Urinary bladder (tissue), 4 donors: ENCODE measurements at places on chromosomes 13 and 19. TPM values are rescaled to one million over a fixed set of nuclear protein-coding genes. Genes with fewer than 3 reads are reported as not detected.

Gene ZNF772
- total RNA-seq, result 25.6 TPM

Gene TUBA3C
- total RNA-seq, result not detected

Gene TRIM28
- total RNA-seq, result 177 TPM

Gene ANGPTL4
- total RNA-seq, result 1.3 TPM

Gene HAUS8
- total RNA-seq, result 2.3 TPM

Gene KDM4B
- 14.3 TPM for total RNA-seq

Gene B3GLCT
- 22.4 TPM for total RNA-seq

Gene PPM1N
- total RNA-seq, result 0.53 TPM

Gene FFAR2
- total RNA-seq, result 0.69 TPM

Gene TMEM150B
- 0.48 TPM for total RNA-seq

Gene NLRP11
- total RNA-seq, result not detected

Gene RSPH6A
- total RNA-seq, result not detected

Gene ADM5
- total RNA-seq, result 1.4 TPM

Gene RDH8
- total RNA-seq, result not detected

Gene SLC10A2
- not detected for total RNA-seq

Gene ZNF527
- 17.2 TPM for total RNA-seq

Gene FOSB
- total RNA-seq, result 10.4 TPM

Gene SH2D3A
- total RNA-seq, result 11.4 TPM

Gene AMH
- not detected for total RNA-seq

Gene CATSPERD
- total RNA-seq, result not detected

Gene MTUS2
- 1.4 TPM for total RNA-seq

Gene LGALS7B
- 1.2 TPM for total RNA-seq

Gene CCDC169
- total RNA-seq, result 7.0 TPM

Gene TMPRSS9
- 0.11 TPM for total RNA-seq

Gene IGFL2
- not detected for total RNA-seq

Gene DDX39A
- 24.0 TPM for total RNA-seq

Gene C5AR2
- 0.85 TPM for total RNA-seq

Gene CABP5
- not detected for total RNA-seq

Gene KPNA3
- 37.5 TPM for total RNA-seq

Gene DACH1
- 26.4 TPM for total RNA-seq

Gene PSG4
- total RNA-seq, result 0.11 TPM

Gene OVOL3
- not detected for total RNA-seq

Gene ZNF569
- total RNA-seq, result 14.8 TPM

Gene ZNRF4
- not detected for total RNA-seq

Gene C19orf25
- 15.0 TPM for total RNA-seq

Gene PGLYRP1
- not detected for total RNA-seq

Gene WDR87
- not detected for total RNA-seq

Gene ZNF549
- 14.8 TPM for total RNA-seq

Gene SLC7A9
- total RNA-seq, result 0.79 TPM

Gene PLIN5
- 1.4 TPM for total RNA-seq

Gene ZSCAN4
- not detected for total RNA-seq

Gene ZFP36
- total RNA-seq, result 13.0 TPM

Gene SPACA4
- total RNA-seq, result not detected

Gene GPR183
- total RNA-seq, result 22.8 TPM

Gene TGFBR3L
- not detected for total RNA-seq

Gene NKG7
- total RNA-seq, result 1.3 TPM

Gene POLD1
- 13.0 TPM for total RNA-seq

Gene PLPP2
- 7.8 TPM for total RNA-seq

Gene PROZ
- not detected for total RNA-seq

Gene RELB
- total RNA-seq, result 2.6 TPM

Gene ZNF90
- 13.4 TPM for total RNA-seq

Gene KLK2
- not detected for total RNA-seq

Gene IGFLR1
- total RNA-seq, result 0.53 TPM

Gene ICAM1
- total RNA-seq, result 7.7 TPM

Gene RNF225
- total RNA-seq, result not detected

Gene CLDND2
- not detected for total RNA-seq

Gene ZNF235
- total RNA-seq, result 20.8 TPM

Gene RINL
- total RNA-seq, result 3.3 TPM

Gene SMAD9
- 47.4 TPM for total RNA-seq

Gene GMIP
- 3.6 TPM for total RNA-seq
